Inflammatory macrophage (primary cell): ENCODE measurements at places on chromosomes 1 and 21.

- no peak for DNase-seq
Measured at GRCh38 chr1:156884560-156885184, 8.8 kb upstream of the PEAR1 start.

GRCh38 chr1:70553567-70553956, 142.5 kb downstream of the CTH start:
- DNase-seq: no peak

DNA sequence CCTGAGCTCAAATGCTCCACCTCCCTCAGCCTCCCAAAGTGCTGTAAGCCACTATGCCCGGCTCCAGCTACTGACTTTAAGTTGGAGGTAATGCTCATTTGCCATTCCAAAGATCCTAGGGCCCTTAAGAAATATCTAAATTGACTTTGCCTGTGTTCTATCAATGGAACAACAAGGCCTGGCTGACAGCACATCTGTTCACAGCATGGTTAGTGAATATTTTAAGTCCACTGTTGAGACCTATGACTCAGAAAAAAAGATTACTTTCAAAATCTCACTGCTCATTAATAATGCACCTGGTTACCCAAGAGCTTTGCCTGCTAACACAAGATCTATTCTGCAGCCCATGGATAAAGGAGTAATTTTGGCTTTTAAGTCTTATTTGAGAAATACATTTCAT, 3.5 kb upstream of the SSX2IP start:
- no peak for DNase-seq

DNA sequence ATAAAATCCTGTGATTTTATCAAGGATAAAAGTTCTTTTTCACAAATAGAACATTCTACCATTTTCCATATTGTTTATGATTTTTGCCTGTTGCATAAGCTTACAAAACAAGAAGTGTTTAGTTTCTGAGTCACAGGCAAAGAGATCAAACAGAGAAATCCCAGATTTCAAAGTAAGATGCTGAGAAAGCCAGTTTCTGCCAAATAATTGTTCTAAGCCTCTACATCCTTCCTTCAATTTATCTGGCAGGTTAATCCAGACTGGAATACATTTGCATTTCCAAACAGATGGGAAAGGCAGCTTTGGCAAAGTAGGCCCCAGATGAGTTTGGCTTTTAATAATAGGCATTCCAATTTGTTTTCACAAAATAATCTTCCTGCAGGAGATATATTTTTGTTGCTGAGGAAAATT, 2.5 kb downstream of the SLC1A7 start:
- peak; percentile 7 for DNase-seq

GRCh38 chr1:106554294-106554693, 502.2 kb upstream of the PRMT6 start:
- DNase-seq: no peak

DNA sequence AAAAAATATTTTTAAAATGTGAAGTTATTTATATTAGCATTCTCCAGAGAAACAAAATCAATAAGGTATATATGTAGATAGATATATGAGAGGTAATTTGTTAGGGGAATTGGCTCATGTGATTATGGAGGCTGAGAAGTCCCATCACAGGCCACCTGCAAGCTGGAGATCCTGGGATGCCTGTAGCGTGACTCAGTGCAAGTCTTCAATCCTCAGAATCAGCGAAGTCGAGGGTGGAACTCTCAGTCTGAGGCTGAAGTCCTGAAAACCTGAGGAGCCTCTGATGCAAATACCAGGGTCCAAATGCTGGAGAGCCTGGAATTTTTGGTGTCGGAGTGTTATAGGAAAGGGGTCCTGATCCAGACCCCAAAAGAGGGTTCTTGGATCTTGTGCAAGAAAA, 658.5 kb downstream of the USP25 start:
- no peak for DNase-seq

DNA sequence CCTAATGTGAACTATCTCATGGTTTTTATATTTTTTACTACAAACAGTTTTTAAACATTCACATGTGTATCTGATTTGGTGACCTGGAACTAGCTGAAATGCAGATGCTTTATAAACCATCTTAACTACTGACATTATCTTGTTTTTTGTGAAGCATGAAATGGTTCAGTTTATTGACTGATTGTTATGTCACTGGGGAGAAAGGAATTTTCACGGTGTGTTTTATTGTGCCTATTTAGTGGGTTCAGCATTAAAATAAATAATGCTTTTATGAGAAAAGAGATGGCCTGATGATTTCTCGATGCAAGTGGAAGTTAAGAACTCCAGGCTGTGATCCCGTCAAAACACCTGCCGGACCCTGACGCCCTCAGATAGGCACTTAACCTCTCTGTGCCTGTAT, 79.9 kb upstream of the KIF26B start:
- DNase-seq: no peak

- DNase-seq: no peak
Measured at GRCh38 chr1:47805921-47806361, 191.2 kb downstream of the TRABD2B start.

DNA sequence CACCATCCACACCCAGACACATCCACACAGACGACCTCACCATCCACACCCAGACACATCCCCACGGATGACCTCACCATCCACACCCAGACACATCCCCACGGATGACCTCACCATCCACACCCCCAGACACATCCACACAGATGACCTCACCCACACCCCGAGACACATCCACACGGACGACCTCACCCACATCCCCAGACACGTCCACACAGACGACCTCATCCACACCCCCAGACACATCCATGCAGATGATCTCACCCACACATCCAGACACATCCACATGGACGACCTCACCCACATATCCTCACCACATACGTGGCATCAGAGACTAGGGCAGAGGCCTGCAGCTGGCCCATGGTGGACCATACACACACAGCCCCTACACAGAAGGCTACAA, 14.7 kb upstream of the FABP3 start:
- peak; percentile 36 for DNase-seq

GRCh38 chr1:181032535-181032934, 1.2 kb upstream of the MR1 start:
- DNase-seq: peak; percentile 66

DNA sequence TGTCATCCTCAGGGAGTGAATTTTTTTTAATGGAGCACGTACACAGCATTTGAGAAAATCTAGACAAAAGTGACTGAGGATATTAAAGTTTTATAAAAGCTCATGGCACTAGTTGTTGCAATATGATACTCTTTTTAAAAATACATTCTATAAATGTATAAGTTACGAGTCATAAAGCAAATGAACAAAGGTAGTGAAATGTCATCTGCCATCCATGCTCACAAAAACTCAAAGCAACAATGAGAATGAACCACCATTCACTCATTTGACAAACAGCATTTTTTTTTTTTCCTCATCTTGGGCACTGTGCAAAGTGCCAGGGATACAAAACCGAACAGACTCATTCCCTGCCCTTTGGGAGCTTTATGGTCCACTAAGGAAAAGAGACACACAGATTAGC, 38.7 kb downstream of the GPR137B start:
- no peak for DNase-seq

- no peak for DNase-seq
Measured at GRCh38 chr1:27528818-27529703, 39.1 kb upstream of the WASF2 start.

GRCh38 chr1:2300004-2300771, 72.1 kb downstream of the SKI start:
- DNase-seq: peak; percentile 47

GRCh38 chr1:110542725-110543124, 23.8 kb upstream of the KCNA10 start:
- DNase-seq: peak; percentile 77

DNA sequence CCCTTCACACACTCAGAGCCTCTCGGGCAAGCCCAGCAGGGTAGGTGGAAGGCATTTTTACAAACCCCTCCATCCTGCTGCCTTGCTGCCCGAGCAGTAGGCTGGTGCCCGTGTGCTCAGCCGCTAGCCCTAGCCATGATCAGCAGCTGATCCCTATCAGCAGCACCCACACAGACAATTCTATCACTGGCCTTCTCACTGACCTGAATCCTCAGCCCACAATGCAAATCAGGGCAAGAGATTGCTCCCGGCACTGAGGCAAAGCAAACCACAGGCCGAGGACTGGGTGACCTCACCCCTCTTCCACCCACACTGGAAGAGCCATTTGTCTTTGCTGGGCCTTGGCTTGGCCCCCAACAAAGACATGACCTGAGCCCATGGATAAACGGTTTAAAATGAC, 895 bp upstream of the PDZK1 start:
- DNase-seq: no peak

DNA sequence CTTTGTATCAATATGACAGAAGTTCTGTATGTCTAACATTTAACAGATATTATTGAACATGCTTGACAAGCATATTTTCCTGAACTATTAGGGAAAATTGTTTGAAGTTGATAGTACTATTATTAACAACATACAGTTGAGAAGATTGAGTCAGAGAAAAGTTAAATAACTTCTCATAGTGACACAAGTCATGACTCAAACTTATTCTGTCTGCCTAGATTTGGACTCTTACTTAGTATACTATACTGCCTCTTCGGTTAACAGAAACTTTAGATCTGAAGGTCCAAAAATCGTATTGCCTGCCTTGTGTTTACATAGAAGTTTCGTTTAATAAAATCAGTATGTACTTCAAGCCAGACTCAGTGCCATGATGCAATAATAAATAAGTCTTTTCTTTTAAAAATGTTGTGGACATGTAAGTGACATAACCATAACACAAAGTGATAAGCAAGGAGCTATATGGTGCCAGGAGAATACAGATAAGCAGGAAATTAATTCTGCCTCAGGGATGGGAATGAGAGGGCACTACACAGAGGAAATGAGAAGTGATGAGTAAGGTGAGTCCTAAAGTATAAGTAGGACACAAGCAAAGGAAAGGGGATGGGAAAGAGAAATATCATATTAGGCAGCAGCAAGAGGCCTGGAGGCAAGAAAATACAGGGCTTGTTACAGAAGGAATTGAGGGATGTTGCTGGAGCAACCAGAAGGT, 48.1 kb downstream of the LHX9 start:
- DNase-seq: no peak

DNA sequence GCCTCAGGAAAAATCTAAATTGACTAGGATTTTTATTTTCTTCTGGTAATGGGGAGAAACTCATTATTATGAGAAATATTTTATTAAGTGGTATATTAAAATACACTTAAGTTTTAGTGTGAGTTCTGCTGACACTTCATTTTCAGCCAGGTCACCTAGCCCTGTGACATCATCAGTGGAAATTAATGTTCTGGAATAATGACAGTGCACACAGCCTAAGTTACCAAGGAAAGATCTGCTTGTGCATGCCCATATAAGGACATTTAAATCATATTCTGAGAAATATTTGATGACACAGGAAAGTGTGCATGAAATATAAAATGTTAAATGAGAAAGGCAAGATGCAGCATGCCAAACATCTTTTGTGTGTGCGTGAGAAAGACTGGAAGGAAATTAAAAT, 102.0 kb downstream of the KIF14 start:
- DNase-seq: no peak
